ENCODE measurements at places on chromosomes 5 and 9.

GRCh38 chr9:31005086-31005665 lies 1379.3 kb upstream of the ACO1 start:
- no peak for DNase-seq

- DNase-seq = no peak
Observed at GRCh38 chr5:135218790-135219568, 180.1 kb downstream of the MACROH2A1 start.

DNA sequence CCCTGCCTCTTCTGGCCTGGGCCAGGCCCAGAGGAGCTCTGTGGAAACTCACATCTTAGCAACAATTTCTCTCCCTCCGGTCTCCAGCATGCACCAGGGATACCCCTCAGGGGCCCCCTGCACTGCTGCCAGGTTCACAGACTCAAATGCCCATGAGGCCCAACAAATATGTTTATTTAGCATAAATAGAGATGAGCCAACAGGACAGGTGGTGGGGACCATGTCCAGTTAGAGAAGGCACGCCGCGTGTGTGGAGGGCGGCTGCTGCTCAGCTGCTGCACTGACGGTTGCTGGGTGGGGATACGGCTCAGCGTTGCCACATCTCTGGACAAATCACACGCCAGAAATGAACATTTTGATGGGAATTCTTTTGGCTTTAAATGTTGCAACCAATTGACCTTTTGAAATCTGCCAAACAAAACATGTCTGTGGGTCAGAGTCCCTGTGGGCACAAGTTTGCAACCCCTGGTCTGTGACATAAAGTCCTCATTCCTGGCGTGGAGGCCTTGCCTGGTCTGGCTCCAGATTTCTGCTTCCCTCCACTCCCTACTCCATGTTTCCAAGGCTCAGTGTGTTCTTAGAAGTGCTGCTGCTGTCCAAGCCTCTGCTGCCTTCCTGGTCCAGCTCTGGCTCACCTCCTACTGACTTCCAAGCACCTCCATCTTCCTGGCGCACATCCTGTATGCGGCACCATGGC lies 88.9 kb downstream of the AMBP start:
- no peak for DNase-seq

DNA sequence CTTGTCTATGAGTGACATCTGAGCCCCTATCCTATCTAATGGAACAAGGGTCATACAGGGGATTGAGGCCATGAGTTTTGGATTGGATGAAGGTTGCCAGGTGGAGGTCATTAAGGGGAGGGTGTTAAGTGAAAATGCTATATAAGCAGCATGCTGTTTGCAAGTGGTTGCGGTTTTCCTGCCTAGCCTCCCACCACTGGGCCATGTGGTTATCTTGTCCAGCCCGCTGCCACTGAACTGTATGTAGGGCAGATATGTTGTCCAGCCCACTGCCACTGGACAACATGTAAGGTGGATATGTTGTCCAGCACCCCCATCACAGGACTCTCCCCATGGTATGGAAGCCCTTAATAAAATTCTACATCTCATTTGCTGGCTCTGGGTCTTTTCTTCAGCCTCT lies 200.0 kb downstream of the FGF10 start:
- DNase-seq = no peak

- DNase-seq = no peak
Observed at GRCh38 chr5:1118738-1119137, 6.9 kb upstream of the SLC12A7 start.

GRCh38 chr9:138103849-138104206 lies 226.2 kb downstream of the CACNA1B start:
- DNase-seq = no peak

GRCh38 chr9:127942216-127943010 lies 4.8 kb upstream of the DPM2 start:
- no peak for DNase-seq

GRCh38 chr9:70428781-70429180 lies 14.3 kb upstream of the KLF9 start:
- DNase-seq = no peak

- DNase-seq = no peak
Observed at GRCh38 chr5:151159649-151160373, 2.2 kb upstream of the ANXA6 start.

DNA sequence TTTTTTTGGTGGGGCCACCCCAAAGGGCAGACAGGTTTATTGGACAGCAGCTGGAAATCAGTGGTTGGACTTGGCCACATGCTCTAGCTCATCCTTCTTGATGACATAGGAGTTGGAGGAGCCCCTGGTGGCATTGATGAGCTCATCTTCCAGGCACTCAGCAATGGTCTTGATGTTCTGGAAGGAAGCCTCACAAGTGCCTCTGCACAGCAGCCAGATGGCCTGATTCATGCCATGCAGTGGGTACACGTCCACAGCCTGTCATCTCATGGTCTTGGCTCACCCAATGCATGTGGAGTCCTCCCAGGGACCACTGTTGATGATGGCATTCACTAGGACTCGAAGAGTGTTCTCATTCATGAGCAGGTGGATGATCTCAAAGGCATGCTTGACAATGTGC lies 11.3 kb upstream of the RCL1 start:
- no peak for DNase-seq

DNA sequence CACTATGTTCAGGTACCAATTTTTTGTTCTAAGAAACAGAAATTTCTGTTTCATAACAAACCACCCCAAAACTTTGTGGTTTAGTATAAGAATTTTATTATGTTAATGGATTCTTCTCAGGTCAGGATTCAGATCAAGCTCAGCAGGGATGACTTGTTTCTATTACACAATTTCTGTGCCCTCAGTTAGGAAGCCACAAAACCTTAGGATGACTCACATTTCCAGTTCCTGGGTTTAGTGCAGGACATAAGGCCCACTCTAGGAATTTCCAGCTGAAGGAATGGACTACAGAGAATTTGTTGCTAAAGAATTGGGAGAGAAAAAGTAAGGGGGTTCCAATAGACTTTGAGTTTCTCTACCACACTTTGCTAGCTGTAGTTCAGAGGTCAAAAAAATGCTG lies 629.3 kb downstream of the ANXA1 start:
- no peak for DNase-seq

DNA sequence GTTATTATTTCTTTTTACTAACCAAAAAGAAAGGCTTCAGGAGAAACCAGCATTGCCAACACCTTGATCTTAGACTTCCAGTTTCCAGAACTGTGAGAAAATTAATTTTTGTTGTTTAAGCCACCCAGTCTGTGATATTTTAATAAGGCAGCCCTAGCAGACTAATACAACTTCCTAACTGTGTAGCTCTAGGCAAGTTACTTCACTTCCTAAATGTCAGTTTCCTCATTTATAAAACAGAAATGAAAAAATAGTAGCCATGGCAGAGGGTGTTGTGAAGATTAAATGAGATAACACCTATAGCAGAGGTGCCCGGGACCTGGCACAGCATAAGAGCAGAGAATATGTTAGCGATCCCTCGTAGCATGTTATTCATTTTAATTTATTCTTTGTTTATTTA lies 66.6 kb upstream of the HAND1 start:
- DNase-seq = no peak

GRCh38 chr9:89926691-89927220 lies 321.9 kb downstream of the GADD45G start:
- no peak for DNase-seq

DNA sequence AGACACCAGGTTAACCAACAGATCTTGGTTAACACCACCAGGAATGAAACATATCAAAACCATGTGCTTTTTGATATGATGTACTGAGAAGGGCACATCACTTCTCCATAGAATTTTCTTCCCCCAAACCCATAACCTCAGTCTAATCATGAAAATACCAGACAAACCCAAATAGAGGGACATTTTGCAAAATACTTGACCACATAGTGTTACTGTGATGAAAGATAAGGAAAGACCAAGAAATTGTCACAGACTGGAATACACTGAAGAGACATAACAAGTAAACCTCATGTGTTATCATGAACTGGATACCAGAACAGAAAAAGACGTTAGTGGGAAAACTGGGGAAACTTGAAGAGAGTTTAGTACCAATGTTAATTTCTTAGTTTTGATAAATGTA lies 74.9 kb upstream of the VCAN start:
- no peak for DNase-seq

- no peak for DNase-seq
Observed at GRCh38 chr5:60410427-60410826, 289.5 kb downstream of the DEPDC1B start.

- no peak for DNase-seq
Observed at GRCh38 chr5:155575861-155576260, 562.3 kb downstream of the KIF4B start.

DNA sequence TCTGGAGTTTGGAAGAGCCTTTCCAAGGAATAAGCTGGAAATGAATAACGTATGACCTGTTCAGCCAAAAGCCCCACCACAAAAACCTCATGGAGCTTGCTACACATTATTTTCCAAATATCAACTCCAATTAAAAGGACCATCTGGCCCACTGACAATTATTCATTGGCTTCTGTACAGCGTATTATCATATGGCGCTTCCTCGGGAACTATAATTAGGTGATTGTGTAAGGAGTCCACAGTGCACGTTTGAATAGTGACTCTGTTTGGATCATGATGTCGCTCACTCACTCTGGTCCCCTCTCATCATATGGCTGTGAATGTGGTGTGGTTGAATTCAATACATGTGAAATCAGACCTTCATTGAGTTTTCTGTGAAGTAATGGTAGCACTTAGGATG lies 52.1 kb downstream of the GDNF start:
- DNase-seq = no peak

DNA sequence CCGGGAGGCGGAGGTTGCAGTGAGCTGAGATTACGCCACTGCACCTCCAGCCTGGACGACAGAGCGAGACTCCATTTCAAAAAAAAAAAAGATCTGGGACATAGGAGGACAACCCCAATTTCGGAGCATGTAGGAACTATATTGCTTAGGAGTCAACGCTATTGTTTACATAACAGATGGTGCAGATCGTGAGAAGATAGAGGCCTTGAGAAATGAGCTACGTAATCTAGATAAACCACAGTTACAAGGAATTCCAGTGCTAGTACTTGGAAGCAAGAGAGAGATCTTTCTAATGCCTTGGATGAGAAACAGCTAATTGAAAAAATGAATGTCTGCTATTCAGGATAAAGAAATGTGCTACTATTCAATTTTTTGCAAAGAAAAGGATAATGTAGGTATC lies 20.3 kb downstream of the TBC1D2 start:
- DNase-seq = no peak

DNA sequence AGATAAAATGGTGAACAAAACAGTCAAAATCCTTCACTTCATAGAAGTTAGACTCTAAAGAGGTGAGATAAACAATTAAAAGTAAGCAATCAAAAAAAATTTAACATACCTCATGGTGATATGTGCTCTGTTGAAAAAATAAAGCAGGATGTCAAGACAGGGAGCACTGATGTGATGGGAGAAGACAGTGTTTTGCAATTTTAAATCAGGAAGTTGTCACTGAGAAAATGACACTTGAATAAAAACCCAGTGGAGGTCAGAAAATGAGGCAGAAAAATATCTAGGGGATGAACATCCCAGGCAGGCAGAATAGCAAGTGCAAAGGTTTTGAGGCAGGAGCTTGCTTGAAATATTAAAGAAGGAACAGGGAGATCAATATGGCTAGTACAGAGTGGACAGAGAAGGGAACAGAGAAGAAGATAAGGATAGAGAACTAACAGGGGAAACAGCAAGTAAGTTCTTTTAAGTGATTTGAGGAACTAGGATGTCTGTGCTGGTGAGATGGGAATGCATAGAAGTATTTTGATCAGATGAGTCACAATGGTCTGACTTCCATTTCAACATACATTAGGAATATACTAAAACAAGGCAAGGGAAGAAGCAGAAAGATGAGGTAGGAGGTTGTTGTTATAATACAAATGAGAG lies 130.4 kb downstream of the CHSY3 start:
- no peak for DNase-seq

DNA sequence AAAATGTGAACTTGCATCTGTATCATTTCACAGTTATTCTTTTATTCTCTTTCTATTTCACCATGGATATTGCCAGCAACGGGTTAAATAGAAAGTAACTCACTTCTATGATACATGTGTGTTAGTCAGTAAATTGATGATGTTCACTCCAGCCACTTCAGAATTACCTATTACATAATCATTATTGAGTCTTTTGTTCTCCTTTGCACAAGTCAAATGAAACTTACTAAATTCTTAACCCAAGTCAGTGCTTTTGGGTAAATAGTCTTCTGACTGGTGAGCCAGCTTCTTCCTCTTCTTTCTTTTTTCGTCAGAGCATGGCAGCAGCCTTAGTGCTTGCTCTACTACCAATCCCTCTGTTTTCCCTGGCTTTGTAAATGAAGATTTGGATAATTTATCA lies 344.3 kb downstream of the RAB3C start:
- DNase-seq = no peak

DNA sequence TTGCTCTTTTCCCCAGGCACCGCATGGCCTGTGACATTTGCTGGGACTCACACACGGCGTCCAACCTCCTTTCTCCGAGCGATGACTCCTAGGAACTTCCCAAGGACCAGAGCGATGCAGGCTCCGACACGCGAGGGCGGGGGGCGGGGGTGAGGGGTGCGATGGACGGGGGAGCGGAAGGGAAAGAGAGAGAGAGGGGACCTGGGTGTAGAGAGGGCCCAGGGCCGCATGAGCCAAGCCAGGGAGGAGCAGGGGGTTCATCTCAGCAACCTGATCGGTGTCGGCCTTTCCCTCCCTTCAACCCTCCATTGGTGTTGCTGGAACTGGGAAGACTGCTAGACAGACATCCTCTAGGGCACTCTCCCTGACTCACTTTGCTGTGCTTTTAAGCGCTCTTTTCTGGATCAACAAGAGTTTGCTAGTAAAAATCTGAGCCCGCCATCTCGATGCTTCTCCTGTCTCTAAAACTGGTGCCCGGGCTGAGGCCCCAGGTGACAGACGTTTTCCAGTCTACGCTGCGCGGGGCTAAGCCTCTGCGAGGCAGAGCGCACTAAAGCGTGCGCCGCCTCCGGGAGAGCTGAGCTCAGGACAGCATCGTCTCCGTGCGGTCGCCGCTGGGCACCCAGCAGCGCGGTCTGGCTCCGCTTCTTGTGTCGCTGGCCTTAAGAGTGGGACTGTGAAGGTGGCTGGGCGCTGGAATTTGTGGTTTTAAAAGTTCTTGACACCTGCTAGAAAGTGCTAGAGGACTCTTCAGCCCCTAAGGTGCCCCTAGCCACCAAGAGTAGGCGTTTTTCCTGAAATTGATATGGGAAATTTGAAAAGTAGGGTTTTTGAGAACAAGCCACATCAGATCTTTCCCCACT lies 1.0 kb upstream of the TSLP start:
- no peak for DNase-seq

- DNase-seq = no peak
Observed at GRCh38 chr5:53333160-53333559, 147.3 kb upstream of the FST start.

- DNase-seq = no peak
Observed at GRCh38 chr5:39106322-39106721, 32.1 kb upstream of the RICTOR start.

GRCh38 chr5:61498121-61498520 lies 166.1 kb downstream of the ZSWIM6 start:
- DNase-seq = no peak
